ENCODE measurements at places on chromosomes 11 and 22.

GRCh38 chr22:29112121-29112520, 39.3 kb downstream of the KREMEN1 start:
- no peak for DNase-seq

DNA sequence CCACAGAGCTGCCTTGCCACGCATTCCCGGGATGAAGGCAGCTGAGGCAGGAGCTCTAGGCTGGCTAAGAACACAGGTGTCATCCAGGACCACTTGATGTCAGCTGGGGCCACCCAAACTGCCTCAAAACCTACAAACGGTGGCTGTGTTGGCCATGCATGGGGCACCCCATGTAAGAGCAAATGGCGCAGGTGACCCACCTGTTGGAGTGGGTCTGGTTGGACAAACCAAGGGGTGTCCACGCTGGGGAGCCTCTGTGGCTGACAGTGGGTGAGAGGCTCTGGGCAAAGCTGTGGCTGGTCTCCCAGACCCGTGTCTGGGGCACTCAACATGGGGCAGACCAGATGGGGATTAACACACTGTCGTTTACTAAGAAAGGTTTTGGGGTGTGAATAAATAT, 19.0 kb upstream of the SYT8 start:
- DNase-seq: no peak

DNA sequence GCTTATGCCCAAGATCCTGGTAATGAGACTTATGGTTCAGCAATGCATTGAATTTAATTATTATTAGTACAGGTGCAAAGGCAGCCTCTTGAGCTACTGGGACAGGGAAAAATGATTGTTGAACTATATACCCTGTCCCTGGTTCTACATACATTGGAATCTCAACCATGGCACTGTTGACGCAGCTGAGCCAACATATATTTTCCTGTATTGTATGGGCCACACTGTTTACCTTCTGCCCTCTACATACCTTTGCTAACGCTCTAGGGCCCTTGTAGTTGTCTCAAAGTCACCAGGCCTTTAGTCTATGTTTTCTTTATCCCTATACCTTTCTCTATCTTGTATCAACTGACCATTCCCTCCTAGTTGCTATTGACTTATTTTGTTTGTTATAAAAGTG, 22.6 kb downstream of the KREMEN1 start:
- DNase-seq: no peak

DNA sequence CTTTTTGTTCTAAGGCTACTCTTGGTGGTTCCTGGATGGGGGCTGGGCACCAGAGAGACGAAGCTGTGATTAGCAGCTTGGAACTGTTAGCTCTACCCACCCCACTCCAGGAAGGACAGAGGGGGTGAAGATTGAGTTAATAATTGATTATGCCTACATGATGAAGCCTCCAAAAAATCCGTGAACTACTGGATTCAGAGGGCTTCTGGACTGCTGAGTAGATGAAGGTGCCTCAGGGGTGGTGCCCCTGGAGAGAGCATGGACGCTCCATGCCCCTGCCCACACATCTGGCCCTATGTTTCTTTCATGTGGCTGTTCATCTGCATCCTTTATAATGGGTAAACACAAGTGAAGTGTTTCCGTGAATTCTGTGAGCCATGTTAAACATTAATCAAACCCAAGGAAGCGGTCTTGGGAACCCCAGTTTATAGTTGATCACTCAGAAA, 47.3 kb upstream of the CYP2D6 start:
- no peak for DNase-seq

- no peak for DNase-seq
Observed at GRCh38 chr11:2666401-2666741, 33.4 kb downstream of the KCNQ1OT1 start.

DNA sequence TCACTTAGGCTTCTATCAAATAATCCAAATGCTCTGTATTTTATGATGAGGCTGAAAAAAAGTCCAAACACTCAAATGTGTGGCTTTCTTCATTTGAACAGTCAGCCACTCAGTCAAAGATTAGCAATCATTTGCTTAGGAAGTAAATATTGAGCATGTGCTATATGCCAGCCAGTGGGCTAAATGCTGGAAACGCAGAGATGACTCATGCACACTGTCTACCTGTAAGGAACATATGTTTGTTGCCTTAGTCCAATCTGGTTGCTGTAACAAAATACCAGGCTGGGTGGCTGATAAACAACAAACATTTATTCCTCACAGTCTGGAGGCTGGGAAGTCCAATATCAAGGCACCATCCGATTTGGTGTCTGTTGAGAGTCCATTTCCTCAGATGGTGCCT, 617.3 kb downstream of the NTM start:
- DNase-seq: no peak

DNA sequence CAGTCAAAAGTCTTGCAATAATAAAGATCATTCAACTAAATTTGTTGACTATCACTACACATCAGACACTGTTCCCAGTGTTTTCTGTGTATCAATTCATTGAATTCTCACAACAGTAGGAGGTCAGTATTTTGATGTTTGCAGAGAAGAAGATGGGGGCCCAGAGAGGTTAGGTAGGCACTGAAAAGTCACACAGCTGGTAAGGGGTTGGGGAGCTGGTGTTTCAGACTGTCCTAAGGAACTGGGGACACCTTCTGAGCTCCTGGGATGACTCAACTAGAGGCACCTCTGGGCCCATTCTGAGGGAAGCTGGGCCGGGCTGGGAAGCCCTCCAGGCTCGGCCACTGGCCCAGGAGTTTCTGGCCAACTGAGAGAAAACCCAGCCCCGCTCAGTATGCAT, 180.0 kb downstream of the DSCAML1 start:
- no peak for DNase-seq

DNA sequence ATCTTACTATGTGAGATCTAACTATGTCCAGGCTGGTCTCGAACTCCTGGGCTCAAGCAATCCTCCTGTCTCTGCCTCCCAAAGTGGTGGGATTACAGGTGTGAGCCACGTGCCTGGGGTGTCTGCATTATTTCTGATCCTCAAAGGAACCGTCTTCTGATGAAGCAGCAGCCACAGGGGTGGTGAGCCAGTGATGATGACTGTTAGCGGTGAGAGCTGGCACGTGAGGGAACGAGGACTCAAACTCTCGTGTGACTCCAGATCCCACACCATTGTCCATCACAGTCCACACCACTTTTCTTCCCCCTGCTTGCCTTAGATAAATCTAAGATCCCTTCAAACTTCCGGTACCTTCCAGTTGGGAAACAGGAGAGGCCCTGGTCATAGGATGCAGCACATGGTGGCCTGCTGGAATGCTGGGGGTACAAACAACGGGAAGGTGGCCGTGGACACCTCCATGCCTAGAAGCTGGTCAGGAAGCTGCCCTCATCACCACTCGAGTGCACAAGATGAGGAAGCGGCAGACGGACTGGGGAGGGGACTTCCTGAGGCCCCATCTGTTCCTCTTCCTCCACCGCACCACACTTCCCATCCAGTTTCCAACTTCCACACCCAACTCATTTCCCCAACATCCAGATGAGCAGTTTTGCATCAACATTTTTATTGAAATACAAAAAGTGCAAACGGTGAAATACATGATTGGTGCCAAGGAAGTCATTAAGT, 23.8 kb downstream of the ARHGAP1 start:
- DNase-seq: no peak

DNA sequence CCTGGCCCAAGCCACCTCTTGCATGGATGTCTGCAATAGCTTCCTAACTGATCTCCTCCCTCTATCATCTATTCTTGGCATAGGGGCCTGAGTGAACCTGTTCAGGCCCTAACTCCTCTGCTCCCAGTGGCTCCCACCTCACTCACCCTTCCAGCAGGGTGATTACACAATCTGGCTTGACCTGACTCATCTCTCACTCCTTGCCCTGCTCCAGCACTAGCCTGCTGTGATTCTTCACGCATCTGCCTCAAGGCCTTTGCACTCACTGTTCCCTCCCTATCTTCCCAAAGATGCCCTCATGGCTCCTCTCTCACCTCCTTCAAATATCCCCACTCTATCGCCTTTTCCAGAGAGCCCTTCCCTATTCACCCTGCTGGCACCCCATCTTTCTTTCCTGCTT, 10.5 kb downstream of the SCN4B start:
- peak; percentile 50 for DNase-seq

DNA sequence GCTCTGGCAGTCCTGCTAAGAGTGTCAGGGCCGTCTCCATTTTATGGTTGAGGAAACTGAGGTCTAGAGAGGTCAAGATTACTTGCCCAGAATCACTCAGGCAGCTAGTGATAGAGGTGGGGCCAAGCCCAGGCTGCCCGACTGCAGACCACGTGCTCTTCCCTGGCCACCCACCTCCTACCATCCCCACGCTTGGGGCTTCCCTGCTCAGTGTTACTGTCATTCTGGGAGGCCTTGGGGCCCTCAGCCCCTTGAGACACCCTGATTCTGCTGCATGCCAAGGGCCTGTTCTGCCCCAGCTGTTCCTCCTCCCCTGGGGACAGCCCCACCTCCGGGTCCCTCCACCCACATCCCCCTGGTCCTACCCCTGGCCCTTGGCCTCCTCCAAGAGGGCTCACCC, 17.2 kb upstream of the TAB1 start:
- no peak for DNase-seq

DNA sequence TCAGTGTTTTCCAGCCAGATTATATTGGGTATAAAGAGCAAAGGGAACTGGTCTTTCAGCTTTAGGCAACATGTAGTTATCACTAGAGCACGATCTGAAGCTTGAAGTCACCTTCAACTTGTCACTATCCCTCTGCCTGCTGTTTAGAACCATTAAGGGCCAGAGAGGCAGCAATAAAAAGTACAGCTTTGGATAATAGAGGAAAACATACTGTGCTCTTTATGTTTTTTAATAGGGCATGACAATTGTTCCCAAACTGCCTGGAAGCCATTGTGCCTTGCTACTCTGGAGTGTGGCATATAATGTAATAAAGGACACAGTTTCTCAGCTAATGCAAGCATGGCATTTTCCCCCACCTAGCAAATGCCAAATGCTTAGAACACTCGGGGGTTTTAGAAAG, 1912.0 kb upstream of the RAG2 start:
- DNase-seq: no peak

DNA sequence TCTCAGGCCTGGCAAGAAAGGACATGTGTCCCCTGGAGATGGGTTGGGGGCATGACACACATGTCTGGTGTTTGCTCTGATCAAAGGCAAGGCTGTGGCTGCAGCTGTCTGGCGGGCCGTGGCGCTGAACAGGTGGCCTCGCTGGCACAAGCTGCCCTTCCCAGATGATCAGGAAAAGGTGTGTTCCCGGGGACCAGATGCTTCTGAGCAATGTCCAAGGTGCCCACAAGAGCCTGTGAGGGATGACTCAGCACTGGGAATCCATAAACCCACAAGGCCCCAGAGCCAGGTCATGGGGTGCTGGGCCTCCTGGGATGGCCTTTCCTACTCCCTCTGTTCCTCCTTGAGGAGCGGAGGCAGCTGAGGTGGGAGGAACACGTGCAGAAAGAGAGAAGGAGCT, 9.7 kb upstream of the LRP5 start:
- DNase-seq: peak; percentile 47

DNA sequence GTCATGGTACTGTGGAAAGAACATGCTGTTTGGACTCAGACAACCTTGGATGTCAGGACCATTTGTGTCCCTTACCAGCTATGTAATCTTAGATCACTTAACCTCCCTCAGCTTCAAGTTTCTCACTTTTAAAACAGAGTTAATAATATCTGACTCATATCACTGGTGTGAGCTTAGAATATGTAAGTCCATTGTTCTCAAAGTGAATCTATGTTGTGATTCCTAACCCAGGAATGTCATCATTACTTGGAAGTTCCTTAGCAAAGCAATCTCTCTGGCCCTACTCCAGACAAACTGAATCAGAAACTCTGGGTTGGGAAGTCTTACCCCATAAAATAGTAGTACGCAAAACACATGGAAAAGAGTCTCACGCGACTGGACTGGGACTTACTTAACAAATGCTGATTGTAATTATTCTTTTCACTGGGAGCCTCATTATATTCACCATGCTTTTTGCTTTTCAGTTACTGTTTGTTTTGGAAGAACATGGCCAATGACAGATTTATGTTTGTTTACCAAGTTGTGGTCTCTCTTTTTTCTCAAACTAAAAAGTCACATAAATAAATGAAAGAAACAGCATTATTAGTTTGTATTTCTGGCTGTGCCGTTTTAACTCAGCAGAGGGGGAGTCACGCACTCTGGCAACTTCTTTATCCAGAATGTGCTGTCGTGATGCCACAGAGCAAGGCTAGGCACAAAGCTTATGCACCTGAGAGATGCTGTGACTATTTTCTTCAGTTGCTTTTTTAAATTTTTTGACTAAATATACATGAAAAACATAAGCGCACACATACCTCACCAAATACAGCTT, 217.7 kb upstream of the CTSC start:
- DNase-seq: peak; percentile 95

DNA sequence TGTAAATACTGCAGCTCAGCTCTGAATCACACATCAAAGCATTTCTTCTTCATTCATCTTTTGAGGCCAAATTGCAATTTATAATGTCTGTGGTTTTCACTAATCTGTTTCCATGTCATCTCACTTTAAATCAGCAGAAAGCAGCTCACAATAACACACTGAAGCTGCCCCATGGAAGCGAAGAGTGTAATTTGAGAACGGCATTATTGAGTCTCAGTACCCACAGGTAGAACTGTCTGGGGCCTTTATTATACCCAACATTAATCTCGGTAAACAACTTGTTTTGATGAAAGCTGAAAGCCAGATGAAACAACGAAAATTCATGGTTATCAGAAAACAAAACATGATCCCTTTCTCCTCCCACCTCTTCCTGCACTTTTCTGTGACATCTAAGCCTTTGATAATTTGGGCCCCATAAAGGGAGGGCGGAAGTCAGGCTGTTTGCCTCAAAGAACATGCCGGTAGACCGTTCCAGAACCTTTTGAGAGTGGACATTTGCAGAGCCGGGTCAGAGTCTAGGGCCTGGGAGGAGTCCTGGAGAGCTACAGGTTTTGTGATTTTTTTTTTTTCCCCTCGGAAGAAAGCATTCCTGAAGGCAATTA, 68.2 kb upstream of the SESN3 start:
- DNase-seq: peak; percentile 19

DNA sequence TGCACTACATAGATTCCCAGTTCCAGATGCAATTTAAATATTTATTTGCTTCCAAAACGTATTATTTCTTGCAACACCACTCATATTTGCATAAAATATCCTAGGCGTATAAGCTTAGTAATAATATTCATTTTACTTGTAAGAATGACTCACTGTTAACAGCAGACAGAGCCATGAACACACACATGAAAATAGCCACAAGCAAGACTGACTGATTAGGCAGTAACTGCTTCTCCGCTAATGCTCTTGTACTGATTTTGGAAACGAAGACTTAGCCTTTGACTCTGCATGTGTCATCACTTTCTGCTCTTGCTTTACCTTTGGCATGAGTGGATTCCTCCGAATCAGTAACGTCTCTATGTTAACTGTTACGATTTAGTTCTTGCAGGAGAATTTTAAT, 6.0 kb downstream of the OR10Q1 start:
- DNase-seq: peak; percentile 36

Data from iris pigment epithelial cell (primary cell).